ENCODE measurements at places on chromosomes 6 and 20.
A peak's percentile ranks its signal among the peaks of the same experiment; 100 is the strongest.

- no peak for DNase-seq
Observed at GRCh38 chr20:39702701-39703349, 740.7 kb downstream of the DHX35 start.

DNA sequence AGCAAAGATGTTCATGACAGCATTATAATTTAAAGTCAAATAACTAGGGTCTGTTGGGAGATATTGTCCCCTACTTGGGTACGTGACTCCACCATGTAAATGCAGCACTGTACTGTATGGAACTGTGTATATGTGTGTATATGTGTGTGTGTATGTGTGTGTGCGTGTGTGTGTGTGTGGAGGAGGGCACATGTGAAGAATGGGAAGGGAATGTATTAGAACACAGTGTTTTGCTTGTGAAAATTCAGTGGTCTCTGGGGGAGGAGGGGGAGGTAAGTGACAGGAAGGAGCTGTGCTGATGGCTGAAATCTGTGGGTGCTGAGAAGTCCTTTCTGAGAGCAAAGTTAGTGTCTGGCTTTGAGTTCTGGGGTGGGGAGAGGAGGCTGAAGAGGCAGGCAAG lies 23.9 kb upstream of the VEGFA start:
- no peak for DNase-seq

DNA sequence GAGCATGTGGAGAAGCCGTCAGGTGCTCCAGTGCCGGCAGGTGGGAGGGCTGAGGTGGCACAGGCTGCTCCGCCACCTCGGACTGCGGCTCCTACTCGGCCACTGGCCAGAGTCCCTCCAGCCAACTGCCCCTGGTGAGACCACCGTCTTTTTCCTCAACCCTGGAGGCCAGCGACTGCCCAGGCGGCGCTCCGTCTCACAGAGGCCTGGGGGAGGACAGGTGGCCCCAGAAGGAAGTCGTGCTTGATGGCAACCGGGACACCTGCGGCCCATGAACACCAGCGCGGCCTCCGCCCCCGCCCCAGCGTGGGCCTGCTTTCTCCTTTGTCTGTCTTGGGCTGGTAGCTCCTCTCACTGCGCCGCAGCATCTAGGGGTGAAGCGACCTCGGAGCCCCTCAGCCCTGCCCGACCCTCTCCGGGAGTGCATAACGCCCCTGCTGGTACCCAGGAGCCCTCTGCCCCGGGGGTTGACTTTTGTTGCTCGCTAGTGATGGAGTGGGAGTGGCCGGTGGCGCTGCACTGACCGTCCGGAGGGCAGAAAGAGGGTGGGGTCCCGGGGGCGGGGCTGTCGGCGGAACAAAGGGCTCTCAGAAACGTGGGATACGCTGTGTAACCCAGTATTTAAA lies 706 bp upstream of the TUBB2B start:
- DNase-seq: peak; percentile 67

- no peak for DNase-seq
Observed at GRCh38 chr20:25461786-25462545, 54.5 kb downstream of the GINS1 start.

DNA sequence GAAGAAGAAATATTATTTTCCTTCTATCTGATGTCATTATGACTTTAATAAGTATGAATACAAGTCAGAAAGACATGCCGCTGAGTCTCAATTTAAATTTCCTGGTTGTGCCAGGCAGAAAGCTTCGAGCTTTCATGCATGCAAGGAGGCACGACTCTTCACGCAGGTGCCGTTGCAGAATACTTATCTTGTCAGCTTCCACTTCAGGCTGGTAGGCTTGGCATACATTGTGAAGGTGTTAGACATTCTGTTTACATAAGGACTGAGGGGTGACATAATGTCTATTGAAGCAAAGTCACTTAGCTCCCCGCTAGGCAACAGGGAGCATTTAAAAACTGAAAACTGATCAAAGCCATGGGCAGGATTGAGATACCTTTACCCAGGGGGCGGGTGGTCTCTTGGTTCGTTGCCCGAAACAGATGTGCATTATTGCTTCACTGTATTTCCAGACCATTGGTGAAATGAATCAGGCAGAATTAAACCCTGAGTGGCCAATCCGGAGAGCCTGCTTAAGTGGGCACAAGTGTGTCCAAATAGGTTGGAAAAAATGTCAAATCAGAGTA lies 16.4 kb downstream of the BMP6 start:
- no peak for DNase-seq

GRCh38 chr6:167238694-167239467 lies 52.2 kb upstream of the UNC93A start:
- DNase-seq: no peak

DNA sequence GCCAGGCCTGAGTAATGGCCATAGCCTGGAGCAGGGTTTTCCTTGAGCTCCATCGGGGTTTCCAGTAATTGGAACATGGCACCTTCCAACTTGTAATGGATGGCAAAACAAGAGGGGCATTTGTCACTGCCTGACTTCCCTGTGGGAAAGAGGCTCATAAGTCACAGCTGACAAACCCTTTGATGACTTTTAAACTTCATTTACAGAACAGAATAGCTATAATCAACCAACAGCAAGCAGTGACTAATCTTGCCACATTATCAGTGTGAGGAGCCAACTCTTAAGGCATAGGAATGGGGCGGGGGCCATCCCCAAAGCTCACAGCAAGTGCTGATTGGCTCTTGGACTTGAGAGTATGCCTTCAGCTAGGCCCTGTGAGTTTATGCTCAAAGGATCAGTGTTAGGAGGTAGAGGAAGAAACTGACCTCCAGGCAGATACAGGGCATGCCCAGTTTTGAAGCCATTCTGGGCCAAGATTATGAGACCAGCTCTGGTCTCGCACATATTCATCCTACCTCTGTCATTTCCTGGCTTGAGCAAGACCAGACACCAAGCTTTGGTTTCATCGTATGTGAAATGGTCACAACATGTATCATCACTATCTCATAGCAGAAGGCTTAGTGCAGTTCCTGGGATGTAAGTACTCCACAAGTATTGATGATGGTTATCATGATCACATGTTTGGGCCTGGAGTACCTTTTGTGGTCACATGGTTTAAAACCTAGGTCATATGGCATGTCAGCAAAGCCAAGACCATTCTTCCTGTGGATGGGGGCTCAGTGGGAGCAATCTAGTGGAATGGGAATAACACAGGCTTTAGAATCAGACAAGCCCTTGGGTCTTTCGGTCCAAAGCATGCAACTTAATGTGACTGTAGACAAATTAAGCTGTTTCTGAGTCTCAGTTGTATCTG lies 49.2 kb downstream of the EIF2S2 start:
- peak; percentile 39 for DNase-seq

DNA sequence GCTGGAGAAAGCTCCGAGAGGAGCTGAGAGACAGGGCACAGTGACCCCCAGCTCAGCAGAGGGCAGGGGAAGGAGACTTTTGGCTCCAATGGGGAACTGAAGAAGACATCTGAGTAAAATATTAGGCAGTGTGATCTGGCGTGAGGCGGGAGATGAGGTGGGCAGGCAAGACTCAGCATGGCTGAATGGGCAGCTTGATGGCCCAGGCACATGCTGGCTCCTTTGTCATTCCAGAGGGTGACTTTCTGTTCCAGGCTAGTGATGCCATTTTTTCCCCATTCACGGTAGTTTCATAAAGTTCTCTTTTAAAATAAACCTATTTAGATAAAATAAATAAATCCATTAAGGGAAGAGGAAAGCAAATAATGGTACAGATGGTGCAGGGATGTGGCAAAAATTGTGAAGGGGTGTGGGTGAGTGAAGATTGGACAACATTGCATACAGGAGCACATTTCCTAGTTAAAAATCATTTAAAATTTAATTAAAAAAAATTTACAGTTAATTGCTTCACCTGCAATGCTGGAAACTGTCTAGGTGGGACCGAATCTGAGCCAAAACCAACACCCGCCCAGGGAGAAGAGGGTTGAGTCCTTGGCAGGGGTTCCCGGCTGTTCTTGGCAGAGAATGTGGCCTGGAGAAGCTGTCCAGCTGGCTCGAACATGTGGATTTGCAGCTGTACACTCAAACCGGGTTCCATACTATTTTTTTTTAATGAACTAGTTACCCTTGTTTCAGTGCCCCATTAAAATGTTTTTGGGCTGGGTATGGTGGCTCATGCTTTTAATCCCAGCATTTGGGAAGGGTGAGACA lies 41.7 kb upstream of the PRELID3B start:
- DNase-seq: no peak

GRCh38 chr20:53597521-53598120 lies 4.0 kb upstream of the ZNF217 start:
- DNase-seq: no peak

DNA sequence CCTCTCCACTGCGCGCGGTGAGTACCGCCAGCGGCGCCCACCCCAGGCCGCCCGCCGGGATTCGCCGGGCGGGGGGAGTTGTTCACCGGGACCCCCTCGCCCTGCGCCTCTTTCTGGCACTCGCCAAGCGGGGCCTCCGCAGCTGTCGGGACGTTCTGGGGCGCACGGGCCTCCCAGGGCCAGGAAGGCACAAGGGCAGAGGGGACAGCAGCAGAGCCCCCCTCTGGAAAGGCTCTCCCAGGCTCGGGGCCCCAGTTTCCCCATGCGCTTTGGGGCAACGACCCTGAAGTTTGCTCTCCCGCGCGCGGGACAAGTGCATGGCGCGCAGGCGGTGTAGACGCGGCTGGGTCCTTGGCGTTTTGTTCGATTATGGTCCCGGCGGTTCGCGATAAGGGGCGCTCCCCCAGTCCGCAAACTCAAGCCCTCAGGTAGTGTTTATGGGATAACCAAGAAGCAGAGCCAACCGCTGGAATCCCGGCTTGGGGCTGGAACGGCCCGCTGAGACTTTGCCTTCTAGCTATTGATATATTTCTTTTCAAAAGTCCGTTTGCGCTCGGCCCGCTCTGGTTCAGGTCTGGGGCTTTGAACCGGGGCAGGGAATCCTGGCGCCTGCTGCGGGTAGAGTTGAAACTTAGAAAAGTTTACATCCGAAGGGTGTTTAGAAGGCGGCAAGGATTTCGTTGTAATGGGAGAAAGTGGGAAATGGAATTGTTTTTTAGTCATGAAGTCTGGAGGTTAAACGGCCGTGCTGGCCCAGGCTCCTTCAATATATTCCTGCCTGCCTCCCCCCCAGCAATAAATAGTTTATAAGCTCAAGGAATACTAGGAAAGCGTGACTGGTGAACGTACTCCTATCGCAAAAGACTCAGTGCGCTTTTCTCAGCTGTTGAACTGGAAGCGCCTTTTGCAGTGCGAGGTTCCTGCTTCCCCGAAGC lies 595 bp downstream of the EYA2 start:
- DNase-seq: peak; percentile 33

GRCh38 chr6:55566036-55566710 lies 12.8 kb downstream of the HMGCLL1 start:
- DNase-seq: no peak

DNA sequence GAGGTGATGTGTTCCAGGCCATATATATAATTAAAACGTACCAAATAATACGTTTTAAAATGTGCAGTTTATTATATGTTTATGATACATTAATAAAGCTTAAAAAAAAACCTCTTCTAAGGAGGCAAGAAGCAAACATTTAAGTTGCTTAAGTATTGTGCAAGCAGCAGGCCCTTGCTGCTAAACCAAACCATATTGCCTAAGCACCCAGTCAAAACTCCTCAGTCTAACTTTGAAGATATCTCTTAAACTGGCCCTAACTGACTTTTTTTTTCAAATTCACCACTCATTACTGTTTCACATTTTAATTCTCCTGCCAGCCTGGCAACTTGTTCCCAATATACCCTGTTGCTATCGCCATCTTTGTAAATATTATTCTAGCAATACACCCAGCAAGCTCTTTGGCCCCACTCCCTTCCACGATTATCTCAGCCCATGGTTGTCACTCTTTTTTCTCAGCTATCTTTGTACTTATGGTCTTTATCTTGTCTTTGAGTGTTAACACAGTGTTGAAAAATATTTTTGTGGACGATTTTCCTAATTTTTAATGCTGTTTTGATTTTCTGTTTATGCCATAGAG lies 60.9 kb downstream of the C6orf58 start:
- no peak for DNase-seq

GRCh38 chr20:32231847-32232246 lies 24.2 kb downstream of the POFUT1 start:
- DNase-seq: no peak

- peak; percentile 17 for DNase-seq
Observed at GRCh38 chr20:56924292-56925081, 295.4 kb downstream of the TFAP2C start.

DNA sequence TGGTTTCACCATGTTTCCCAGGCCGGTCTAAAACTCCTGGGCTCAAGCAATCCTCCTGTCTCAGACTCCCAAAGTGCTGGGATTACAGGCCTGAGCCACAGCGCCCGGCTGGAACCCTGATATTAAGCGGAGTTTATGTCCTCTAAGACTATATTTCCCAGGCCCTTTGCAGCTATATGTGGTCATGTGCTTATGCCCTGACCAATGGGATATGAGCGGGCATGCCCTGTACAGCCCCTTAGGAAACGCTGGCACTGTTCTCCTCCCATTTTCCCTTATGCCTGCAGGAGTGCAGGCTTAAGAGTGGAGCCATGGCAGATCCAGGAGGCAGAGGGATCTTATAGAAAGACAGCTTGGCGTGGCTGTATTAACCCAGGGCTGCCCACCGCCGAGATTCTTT lies 29.9 kb downstream of the RSPO4 start:
- no peak for DNase-seq

GRCh38 chr6:42988486-42989020 lies 4.2 kb downstream of the PPP2R5D start:
- DNase-seq: peak; percentile 49

GRCh38 chr6:5143634-5144311 lies 58.6 kb downstream of the PPP1R3G start:
- DNase-seq: peak; percentile 90

- no peak for DNase-seq
Observed at GRCh38 chr6:7404546-7404945, 14.9 kb downstream of the RIOK1 start.

DNA sequence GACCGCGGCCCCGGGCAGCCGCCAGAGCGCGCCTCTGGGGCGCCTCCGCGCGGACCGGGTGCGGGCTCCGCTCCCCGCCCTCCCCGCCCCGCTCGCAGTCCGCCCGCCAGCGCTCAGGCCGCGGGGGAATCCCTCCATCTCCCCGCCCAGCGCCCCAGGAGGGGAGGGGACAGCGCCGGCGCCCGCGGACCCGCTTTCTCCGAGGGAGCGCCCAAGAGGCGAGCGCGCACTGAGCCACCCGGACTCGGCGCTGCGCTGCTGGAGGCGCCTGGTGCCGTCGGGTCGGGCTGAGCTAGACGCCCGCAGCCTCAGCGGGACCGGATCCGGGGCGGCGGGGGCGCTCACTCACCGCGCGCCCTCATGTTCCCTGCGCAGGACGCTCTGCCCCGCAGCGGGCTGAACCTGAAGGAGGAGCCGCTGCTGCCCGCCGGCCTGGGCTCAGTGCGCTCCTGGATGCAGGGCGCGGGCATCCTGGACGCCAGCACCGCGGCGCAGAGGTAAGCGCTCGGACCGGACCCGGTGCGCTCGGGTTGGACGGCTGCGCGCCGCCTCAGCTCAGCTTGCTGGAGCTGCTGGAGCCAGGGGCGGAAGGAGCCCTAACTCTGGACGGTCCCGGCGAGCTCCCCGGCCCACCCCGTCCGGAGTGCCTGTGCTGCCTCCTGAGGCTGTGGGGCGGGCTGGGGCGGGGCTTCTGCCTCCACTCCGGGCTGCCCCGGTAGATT lies 867 bp downstream of the EBF4 start:
- peak; percentile 57 for DNase-seq

GRCh38 chr20:47799116-47799715 lies 13.9 kb upstream of the SULF2 start:
- no peak for DNase-seq

Measured in astrocyte of the hippocampus (primary cell).